ENCODE measurements at places on chromosomes 11 and 22.

- DNase-seq, result no peak
These were observed 1.0 kb upstream of the TBX1 start for GRCh38 chr22:19759427-19760057.

DNA sequence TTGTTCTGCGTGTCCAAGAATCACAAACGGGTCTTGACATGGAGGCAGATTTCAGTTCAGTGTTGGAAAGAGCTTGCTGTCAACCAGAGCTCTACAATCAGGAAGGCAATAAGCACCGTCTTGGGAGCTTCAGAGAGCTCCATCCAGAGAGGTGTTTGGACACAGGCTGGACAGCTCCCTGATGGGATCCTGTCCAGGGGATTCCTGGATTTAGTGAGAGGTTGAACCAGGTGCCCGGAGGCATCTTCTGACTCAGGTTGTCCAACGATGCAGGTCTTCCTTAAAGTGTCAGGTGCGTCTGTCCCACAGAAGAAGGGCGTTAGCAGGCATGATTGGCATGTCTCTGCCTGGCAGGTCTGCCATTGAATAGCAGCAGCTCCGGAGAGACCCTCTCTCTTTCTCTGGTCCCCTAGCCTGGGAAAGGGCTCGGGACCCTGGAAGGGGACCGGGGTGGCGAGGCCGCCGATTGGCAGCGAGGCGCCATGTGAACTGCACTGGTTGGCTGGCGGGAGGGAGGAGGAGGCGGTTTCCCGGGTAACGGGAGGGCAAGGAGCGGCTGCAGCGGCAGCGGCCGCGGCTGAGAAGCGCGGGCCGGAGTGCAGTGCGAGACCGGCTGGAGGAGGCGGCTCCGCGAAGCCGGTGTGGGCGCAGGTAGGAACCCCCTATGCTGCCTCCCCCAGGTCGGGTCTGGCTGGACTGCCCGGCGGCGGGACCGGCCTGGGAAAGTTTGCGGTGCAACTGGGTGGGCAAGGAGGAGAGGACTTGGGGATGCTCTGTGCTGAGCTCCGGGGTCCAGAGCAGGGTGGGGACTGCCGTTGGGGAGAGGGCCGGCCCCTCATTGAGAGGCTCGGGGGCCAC, 104.1 kb upstream of the E2F8 start:
- DNase-seq, result no peak

DNA sequence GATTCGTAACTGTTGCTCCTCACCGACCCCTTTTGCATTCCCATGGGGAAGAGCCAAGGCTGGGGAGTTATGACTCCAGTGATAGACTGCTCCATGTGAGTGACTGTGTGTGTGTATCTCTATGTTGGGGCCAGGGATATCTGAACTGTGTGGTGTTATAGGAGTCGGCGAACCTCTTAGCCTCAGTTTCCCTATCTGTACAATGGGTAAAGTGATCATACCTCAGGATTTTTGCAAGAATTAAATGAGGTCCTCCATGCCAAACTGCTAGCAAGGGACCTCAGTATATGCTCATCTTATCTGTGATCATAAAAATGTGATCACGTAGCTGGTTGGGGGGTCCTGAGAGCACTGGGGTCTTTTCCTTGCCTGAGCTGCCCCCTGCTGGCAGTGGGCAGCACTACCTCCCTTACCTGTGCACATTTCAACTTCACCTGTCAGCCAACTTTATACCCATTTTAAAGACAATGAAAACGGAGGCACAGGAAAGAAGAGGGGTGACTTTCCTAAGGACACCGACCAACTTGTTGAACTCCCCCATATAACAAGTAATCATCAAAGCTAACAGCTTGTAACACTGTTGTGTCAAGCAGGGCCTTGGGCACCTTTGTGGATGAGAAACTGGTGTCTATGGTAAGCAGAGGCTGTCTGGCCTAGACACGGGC, 1.4 kb upstream of the DPP3 start:
- DNase-seq, result no peak

- DNase-seq, result no peak
These were observed 412.5 kb upstream of the DDI1 start for GRCh38 chr11:103623933-103624332.

GRCh38 chr11:35275786-35276170, 136.8 kb downstream of the CD44 start:
- DNase-seq, result no peak

GRCh38 chr11:76997512-76997911, 36.7 kb upstream of the B3GNT6 start:
- DNase-seq, result no peak

GRCh38 chr11:131841925-131842635, 471.7 kb downstream of the NTM start:
- no peak for DNase-seq

GRCh38 chr11:78533399-78533798, 41.3 kb downstream of the NARS2 start:
- DNase-seq, result no peak

DNA sequence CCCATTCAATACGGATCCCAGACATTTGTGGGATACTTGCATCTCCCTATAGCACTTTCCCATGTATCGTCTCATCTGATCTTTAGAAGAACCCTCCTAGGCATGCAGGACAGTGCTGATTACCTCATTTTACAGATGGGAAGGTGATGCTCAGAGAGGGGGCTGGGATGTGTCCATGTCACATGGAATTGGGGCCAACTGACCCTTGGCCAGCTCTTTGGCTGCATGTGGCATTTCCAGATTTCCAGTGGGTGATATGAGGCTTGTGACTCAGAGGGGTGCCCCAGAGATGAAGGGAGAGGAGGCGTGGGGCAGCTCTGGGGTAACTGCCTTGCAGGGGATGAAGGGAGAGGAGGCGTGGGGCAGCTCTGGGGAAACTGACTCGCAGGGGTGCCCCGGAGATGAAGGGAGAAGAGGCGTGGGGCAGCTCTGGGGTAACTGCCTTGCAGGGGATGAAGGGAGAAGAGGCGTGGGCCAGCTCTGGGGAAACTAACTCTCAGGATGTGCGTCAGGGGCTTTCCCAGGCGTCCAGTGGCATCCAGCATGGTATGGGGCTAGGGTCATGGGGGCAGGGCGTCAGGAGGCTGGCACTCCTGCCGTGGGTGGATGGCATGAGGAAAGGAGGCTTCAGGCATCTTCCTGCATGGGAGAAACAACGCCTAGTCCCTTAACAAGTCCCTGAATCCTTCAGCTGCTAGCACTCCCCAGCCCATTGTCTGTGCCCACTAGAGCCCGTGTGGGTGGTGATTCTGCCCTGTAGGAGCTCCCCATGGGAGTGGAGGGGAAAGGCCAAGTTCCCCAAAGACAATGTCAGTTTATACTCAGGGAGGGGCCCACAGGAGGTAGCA, 11.9 kb upstream of the CERK start:
- DNase-seq, result no peak

GRCh38 chr22:49381595-49382450, 445.9 kb downstream of the BRD1 start:
- DNase-seq, result no peak

DNA sequence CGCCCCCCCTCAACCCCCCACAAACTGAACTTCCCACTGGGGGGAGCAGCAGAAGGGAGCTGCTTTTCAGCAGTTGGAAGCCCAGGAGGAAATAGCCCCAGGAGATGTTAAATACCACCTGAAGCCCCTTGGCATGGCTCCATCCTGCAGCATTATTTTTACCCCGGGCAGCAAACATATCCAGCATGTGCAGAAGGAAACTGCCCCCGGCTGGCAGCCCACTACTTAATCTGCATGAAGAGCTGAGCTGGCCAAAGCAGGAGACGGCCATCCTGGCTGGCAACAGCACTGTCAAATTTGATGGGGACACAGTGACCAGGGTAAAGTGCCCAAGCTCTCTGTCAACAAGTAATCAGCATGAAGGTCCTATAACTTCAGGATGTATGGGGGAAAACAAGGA, 32.0 kb downstream of the BUD13 start:
- no peak for DNase-seq

- DNase-seq, result no peak
These were observed 213.6 kb upstream of the ZBED5 start for GRCh38 chr11:11071486-11071885.

DNA sequence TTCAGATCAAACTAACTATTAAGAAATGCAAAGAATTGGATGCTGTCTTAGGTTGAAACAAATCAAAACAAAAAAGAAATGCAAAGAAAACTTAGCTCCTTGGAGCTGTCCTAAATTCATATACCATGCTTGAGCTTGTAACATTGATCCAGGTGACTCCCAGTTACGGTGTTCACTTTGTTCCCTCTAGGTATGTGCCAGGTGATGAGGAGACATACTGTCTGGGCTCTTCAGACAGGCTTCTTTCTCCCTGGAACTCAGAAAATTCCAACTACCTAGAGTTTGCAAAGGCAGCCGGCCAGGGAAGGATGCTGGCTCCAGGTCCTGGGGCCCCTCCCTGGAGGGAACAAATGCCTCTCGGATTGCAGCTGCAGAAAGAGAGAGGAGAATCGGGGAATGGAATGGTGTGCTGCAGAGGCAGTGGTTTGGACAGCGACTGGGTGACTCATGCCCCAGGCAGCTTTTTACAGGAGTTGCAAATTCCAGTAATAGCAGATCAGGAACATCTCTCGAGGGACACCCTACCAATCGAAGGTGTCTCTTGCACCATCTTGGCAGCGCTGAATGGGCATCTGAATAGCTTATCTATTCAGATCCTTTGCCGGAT, 12.3 kb upstream of the ASPHD2 start:
- DNase-seq, result peak; percentile 52

DNA sequence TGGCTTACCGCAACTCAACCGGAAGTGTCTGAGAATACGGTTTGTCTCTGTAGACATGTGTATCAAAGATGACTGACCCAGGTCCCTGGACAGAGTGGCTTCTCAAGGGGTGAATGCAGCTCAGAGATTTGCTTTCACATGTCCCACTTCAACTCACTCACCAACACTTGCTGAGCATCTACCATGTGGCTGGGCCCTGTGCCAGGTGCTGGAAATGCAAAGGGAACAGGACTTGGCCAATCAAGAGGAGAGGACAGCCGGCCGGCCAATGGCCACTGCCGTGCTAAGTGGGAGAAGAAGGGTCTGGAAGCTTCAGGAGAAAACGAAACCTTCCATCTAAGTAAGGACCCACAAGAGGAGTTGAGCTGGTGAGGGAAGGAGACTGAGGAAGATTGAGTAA, 151.3 kb downstream of the CEP164 start:
- no peak for DNase-seq

DNA sequence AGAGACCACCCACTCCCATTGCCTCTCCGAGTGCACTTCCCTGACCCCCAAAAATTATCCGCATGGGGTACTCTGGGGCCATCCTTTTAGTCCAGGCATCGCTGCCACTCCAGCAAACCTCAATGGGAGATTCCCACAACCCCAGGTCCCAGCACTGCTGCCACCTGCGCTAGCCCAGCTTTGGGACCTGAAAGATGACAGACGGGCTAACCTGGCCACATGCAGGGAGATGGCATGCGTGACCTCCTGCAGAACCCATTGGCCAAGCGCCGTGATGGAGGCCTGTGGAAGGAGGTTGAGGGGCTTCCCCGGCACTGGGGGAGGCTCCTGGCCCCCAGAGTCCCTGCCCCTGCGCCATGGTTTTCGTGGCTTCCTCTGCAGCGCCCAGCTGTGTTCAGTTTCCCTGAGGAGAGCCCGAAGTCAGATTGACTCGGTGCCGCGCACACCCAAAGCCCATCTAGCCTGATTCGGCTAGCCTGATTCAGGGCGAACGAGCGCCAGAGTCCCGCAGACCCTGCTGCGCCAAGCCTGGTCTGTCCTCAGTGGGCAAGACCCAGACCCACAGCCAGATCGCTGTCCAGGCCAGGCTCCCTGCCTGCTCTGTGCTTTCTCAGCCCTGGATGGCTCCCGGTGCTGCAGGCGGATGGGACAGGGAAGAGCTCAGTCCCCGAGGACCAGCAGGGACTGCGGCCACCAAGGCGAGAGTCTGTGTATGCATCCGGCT, 751 bp upstream of the WNT7B start:
- DNase-seq, result no peak

- no peak for DNase-seq
These were observed 1008.4 kb downstream of the JRKL start for GRCh38 chr11:97398246-97398645.

- no peak for DNase-seq
These were observed 364.9 kb downstream of the BRD1 start for GRCh38 chr22:49462795-49463194.

DNA sequence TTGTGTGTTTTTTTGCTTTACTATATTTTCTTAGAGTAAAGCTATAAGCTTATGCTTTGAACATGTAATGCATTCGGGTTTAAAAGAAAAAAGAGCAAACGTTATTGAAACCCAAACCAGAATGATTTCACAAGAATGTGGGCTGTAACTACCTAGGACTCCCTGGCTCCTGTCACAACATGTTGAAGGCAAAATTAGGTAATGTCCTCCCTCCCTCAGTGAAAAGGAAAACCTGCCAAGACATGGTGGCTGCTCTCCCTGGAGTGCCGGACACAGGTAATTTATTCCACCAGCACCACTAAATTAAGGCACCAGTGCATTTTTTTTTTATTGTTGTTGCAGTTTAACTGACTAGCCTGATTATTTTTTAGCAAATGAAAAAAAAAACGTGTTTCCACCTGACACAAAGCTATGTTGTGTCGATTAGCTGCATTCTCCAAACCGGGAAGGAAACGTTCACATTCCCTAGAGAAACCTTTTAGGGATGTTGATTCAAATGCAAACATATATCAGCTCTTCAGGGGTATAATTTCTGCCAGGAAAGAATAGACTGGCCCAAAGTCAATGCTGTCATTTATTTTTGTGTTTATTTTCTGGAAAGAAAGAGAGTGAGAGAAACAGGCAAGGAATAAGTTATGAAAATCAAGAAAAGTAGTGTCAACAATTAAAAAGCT, 134.6 kb downstream of the CCDC34 start:
- DNase-seq, result no peak

- no peak for DNase-seq
These were observed 8.6 kb downstream of the THYN1 start for GRCh38 chr11:134244593-134244992.

DNA sequence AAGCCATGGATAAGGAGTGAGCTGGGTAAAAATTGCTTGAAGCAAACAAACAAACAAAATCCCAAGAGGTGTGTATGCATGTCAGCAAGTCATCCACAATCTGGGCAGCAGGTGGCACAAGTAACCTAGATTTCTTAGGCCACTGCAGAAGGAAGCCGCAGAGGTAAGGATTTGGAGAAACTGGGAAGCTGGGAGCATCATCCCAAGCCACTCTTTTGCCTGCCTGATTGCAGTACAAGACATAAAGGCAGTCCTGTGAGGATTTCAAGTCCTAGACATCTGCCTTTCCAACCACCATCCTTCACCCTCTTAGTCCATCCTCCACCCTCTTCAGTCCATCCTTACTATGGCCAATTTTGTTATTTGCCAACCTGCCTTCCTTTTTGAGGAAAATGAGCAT, 67.2 kb upstream of the BMAL1 start:
- no peak for DNase-seq

- DNase-seq, result no peak
These were observed 16.3 kb downstream of the CSNK1E start for GRCh38 chr22:38300946-38301345.

GRCh38 chr11:109249597-109249996, 172.4 kb upstream of the C11orf87 start:
- no peak for DNase-seq

- no peak for DNase-seq
These were observed 1493.6 kb downstream of the BRD1 start for GRCh38 chr22:48333816-48334735.

DNA sequence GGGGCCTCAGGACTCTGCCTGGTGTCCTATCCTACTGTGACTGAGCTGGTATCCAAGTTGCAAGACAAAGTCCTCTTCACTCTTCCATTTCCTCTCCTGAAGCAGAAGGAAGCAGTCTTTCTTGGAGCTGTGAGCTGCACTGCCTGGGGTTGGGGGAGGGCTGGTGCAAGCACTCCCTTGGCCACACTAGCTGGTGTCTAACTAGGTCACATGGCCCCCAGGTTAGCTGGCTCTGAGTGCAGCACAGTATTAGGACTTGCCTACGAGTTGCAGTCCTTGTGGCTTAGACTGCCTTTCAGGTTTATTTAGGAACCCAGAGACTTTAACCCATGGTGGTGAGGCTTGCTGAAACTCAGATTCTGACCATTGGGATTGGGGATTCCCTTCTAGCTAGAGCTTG, 138.9 kb downstream of the NELL1 start:
- DNase-seq, result no peak

All from H54 (cell line).